ENCODE measurements at places on chromosomes 2 and 18.

GRCh38 chr18:46821856-46822711 lies 65.2 kb upstream of the ST8SIA5 start:
- DNase-seq: no peak

GRCh38 chr2:104468846-104469245 lies 385.1 kb upstream of the POU3F3 start:
- DNase-seq: no peak

DNA sequence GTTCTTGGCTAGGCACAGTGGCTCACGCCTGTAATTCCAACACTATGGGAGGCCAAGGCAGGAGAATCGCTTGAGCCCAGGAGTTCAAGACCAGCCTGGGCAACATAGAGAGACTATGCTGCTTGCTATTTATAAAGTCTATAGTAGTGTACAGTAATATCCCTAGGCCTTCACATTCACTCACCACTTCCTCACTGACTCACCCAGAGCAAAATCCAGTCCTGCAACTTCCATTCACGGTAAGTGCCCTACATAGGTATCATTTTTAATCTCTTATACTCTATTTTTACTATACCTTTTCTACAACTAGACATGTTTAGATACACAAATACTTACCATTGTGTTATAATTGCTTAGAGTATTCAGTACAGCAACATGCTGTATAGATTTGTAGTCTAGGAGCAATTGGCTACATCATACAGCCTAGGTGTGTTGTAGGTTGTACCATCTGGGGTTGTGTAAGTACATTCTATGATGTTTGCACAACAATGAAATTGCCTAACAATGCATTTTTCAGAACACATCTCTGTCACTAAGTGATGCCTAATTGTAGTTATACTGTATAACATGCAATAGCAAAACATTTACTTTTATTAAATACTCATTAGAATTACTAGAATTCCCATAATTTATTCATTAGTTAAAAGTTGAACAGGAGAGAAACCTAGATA lies 8.8 kb downstream of the DHX57 start:
- no peak for DNase-seq

GRCh38 chr2:167908786-167909185 lies 338.6 kb downstream of the STK39 start:
- no peak for DNase-seq

- no peak for DNase-seq
Observed at GRCh38 chr2:174967691-174968260, 37.4 kb downstream of the CHN1 start.

- DNase-seq: no peak
Observed at GRCh38 chr18:78979730-78980278, at the start of gene SALL3. TSS of gene SALL3 (plus strand) at chr18:78979818. CDS start at chr18:78980275, 457 bp downstream.

DNA sequence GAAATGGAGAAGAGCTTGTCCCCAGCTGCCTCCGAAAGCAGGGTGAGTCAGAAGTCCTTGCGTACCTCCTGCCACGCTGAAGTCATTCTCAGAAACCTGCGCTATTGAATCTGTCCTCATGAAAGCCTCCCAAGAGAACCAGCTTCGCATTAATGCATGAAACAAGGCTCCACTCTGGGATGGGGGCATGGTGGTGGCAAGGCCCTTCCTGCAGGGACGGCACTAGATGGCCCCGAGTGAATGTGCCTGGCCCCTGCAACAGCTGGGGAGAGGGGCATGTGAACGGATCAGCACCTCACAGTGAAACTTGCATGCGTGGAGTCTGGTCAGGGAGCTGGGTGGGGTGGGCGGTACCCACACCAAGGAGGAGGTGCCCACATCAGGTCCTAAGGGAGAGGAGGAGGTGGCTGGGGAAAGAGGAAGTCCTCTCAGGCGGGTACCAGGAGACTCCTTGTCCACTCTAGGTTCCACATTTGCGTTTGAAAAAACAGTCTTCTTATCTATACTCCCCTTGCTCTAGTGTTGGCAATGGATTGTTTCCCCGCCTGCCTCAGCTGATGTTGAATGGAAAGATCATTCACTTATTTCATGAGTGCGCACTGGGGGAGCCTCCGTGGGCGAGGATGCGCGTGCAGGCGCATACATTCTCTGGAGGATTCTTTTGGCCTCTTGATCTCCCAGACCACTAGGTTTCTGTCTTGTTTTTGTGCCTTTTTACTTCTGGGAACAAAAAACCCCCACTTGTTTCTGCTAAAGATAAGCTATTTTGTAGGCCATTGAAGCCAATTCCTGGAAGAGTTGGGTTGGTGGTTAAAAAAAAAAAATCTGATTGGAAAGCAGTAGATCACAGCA lies 104.7 kb downstream of the KLHL29 start:
- no peak for DNase-seq

DNA sequence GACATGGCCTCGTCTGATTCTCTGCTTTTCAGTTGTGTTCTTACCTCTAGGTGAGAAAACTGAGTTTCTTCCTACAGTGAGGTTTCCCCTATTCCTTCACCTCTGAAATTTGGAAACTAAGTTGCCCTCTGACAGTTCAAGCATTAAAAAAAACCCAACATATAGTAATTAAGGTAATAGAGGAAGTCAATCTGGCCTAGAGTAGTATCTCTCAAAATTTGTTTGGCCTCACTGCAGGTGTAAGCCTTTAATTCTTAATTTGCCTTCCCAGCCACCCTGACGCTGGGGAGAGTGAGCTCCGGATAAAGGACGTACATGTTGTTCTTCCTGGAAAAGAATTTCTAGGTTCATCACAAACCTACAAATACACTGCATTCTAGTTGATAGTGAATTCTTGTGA lies 1.4 kb downstream of the CAD start:
- DNase-seq: peak; percentile 47

GRCh38 chr2:231791107-231791506 lies 4.9 kb downstream of the COPS7B start:
- no peak for DNase-seq

GRCh38 chr18:23133860-23134779 lies 1.2 kb upstream of the CABLES1 start:
- DNase-seq: peak; percentile 28

DNA sequence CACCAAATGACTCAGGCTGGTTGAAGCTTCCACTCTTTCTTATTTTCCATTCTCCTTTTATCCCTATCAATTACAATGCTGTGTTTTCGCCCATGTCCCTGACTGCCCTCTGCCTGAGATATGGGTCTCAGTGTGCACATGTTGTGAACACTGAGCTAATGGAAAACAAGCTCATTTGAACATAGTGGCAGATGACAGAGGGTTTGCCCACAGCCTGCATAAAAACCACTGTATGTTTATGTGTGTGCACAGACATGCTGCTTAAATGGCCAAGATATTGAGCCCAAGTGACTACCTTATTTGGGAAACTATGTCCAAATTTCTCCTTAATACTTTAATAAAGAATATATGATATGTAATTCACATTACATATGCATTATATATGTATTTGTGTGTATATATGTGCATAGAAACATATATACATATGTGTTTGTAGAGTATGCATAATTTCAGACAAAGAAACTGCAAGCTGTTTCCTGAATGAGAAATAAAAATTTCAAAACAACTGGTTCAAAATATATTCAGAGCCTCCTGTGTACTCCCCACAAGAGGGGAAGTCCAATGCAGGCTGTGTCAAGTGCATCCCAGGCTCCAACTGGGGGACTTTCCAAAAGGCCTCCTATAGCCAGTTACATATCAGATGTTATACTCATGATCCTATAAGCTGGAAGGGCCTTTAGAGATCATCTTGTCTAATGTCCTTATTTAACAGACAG lies 92.7 kb upstream of the CD302 start:
- DNase-seq: no peak

- DNase-seq: peak; percentile 64
Observed at GRCh38 chr2:38465789-38466127, 88.7 kb upstream of the ATL2 start.

DNA sequence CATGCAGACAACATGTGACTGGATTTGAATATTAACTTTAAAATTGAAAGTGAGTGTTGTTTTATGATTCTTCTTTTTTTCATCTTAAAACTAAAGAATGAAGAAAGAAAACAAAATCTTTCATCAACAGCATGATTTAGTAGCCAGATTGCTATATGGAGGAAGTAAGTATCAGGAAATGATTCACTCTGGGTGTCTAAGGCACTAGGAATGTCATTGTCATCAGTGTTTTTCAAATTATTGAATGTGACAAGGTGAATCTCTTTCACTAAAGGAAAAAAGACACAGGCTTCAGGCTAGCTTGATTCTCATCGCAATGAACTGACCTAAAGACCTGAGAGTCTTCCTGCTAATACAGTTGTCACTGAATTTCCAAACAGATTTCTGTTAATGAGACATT lies 430.1 kb downstream of the FBXO15 start:
- no peak for DNase-seq
